Activated CD4-positive, alpha-beta T cell treated with anti-CD3 and anti-CD28 coated beads for 4 hours (primary cell): ENCODE measurements at places on chromosomes 12 and 14.
A peak's percentile ranks its signal among the peaks of the same experiment; 100 is the strongest.

GRCh38 chr12:47343684-47344567 is 264.2 kb upstream of the AMIGO2 start:
- no peak for DNase-seq

- DNase-seq, result no peak
Observed at GRCh38 chr14:100714258-100714892, 12.3 kb upstream of the DLK1 start.

GRCh38 chr12:54932691-54933090 is 51.9 kb downstream of the TESPA1 start:
- no peak for DNase-seq

DNA sequence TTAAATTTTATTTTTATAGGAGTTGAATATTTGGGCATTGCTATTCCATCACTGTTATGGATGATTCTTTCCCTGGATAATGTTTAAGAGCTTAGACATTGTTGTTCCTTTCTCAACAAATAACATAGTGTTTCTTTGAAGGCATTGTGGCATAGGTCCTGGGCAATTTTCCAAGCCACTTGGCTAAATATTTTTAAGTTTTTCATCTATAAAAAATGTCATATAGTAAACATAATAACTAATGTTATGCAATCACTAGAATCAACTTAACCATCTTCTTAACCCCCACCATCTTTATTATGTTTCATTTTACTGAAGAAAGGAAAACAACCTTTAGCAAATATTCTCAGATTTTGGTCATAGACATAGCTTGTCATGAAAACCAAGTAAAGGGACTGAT is 600.6 kb upstream of the LMO3 start:
- no peak for DNase-seq

DNA sequence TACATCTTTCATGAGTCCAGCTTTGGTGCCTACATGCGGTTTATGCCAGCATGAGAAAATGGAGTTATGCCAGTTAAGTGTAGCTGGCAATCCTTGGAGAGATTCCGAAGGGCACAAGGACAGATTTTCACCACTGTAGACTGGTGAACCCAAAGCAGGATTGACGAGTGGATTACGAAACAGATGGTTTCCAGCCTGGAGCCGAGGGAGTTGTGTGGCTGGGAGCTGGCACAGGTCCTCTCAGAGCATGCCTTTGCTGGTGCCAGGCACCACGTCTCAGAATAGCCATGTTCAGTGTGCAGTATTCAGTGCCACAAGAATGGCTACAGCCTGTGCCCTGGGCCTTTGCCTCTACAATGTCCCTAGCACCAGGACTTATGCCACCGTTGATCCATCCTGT is 13.2 kb downstream of the KCNH3 start:
- DNase-seq, result no peak

GRCh38 chr12:75444429-75445136 is 36.0 kb upstream of the GLIPR1 start:
- no peak for DNase-seq

GRCh38 chr12:18907728-18908127 is 169.8 kb downstream of the CAPZA3 start:
- DNase-seq, result no peak

GRCh38 chr12:2292560-2292959 is 239.8 kb downstream of the CACNA1C start:
- no peak for DNase-seq

DNA sequence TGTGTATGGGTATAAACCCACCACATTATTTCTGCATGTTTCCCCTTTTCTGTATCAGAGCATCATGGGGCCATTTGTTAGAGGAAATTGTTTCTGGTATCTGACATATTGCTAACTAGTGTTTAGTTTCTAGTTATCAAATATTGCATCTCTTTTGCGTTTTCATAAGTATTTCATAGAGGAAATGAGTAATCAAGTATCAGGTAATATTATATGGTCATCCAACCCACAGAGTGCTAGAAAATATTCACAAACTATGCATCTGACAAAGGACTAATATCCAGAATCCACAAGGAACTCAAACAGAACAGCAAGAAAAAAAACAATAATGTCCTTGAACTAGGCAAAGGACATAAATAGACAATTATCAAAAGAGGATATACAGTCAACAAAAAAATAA is 258.9 kb upstream of the LRIG3 start:
- DNase-seq, result no peak

DNA sequence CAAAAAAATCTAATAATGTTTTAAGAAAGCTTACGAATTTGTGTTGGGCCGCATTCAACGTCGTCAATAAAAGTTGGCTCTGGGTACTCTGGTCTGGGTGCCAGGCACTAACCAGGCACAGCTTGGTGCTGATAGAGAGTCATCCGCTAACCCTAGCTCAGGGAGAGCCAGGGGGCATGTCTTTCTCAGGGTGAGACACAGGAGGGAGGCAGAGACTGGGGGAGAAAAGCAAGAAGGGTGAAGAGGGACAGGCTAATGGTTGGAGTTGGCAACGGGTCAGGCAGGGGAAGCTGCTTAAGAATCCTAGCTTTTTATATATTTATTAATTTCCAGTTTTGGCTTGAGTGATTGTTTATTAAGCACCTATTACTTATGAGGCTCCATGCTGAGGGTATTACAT is 105.0 kb downstream of the CMKLR1 start:
- no peak for DNase-seq

DNA sequence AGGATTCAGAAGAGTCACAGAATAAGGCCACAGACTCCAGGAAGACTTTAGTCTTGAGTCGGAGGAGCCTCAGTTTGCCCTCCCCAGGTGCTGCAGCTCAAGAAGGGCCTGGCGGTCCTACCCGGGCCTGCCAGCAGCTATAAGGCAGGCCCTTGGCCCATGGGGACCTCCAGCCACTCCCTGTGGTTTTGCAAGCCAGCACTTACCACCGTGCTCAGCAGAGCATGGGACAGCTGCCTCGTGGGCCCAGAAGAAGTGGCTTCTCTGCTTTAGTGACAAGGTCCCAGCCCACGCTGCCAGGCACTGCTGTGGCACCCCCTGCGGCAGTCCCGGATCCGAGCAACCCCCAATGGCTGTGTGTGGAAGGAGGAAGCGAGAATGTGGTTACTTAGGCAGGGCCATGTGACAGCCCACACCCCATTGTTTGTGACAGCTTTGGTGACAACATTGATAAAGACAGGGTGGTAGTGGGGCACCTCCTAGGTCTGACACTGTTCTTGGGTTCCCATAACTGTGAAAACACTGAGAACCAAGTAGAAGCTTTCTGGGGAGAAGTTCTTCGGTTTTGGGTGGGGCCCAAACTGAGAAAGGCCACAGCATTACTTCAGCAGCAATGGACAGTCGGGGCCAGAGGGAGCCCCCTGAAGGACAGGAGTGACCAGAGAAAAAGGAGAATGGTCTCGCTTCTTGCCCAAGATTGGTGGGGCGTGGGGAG is at the start of gene SELPLG:
Gene SELPLG, minus strand, starts transcription at position 361 of the 715 bp plus-strand sequence. CDS start 9,587 bp downstream, outside the sequence.
- DNase-seq, result peak; percentile 81

DNA sequence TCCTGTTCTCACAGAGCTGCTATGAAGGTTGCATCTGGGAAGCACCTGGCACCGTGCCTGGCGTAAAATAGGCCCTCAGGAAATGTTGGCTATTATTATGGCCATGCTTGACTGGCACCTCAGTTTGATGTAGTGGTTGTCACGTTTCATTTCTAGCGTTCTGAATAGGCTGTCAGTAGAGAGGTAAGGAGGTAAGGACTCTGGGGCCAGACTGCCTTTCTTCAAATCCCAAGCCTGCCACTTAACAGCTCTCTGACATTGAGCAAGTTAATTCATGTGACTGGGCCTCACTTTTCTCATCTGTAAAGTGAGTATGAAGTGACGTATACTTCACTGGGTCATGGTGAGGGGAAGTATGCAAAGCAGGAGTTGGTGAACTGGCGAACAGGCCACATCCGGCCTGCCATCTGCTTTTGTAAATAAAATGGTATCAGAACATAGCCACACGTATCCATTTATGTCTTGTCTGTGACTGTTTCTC is 196.2 kb downstream of the CACNA1C start:
- no peak for DNase-seq

- no peak for DNase-seq
Observed at GRCh38 chr12:608921-609320, 54.3 kb downstream of the NINJ2 start.

DNA sequence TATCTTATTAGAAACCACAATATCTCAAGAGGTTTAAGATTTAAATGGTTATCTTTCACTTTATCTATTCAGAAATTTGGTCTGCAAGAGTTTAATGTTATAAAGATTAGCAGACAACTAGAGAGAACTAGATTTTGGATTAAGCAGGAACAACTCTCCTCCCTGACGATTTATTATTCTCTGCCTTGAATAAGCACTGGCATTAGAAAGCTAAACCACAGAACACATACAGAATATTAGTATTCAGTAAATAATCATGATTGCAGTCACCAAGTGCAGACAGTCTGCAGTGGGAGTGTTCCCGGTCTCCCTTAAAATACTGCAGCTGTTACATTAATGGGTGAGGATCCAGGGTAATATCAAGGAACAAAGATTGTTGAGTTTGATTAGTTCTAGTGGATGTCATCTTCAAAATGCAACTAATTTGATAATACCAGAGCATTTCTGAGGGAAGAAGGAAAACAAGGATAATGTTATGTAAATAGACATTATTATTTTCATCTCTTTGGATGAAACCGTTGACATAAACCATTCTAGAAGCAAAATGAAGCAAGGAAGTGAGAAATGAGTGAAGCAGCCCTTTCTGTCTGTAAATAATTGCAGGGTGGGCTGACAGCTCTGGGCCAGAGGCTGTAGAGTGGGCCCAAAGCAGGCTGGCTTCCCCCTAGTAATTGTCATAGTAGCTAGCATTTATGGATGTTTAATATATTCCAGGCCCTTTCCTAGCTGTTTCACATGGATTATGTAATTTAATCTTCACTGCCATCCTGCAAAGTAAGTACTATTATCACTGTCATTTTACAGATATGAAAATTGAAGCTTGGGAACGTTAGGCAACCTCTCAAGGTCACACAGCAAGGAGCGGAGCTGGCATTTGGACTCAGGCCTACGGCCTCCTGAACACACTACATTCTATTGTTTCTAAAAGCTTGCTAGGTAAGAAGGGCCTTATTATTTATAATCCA is 79.4 kb downstream of the DYRK2 start:
- no peak for DNase-seq
